ENCODE measurements at places on chromosomes 12 and 14. TPM values are rescaled to one million over a fixed set of nuclear protein-coding genes. Genes with fewer than 3 reads are reported as not detected.

Gene RNF212B
- not detected for total RNA-seq

Gene PGF
- 2.9 TPM for total RNA-seq

DNA sequence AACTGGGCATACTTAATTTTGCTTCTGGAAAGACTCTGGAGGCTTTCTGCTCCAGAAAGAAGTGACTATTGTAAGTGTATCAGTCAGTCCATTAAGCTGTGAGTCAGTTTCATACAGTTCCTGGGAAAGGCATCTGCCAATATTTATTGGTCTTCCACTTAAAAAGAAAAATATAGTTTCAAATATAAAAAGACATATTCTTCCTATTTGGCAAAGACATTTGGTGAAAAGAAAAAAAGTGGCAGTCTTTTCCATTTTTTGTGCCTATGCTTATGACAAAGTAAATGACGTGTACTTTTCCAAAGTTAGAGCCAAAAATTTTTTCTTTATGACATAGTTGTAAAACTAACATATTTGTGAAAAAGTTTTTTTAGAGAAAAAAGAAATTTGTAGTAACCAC, 12.3 kb downstream of the TMEM30B start:
- no peak for DNase-seq

DNA sequence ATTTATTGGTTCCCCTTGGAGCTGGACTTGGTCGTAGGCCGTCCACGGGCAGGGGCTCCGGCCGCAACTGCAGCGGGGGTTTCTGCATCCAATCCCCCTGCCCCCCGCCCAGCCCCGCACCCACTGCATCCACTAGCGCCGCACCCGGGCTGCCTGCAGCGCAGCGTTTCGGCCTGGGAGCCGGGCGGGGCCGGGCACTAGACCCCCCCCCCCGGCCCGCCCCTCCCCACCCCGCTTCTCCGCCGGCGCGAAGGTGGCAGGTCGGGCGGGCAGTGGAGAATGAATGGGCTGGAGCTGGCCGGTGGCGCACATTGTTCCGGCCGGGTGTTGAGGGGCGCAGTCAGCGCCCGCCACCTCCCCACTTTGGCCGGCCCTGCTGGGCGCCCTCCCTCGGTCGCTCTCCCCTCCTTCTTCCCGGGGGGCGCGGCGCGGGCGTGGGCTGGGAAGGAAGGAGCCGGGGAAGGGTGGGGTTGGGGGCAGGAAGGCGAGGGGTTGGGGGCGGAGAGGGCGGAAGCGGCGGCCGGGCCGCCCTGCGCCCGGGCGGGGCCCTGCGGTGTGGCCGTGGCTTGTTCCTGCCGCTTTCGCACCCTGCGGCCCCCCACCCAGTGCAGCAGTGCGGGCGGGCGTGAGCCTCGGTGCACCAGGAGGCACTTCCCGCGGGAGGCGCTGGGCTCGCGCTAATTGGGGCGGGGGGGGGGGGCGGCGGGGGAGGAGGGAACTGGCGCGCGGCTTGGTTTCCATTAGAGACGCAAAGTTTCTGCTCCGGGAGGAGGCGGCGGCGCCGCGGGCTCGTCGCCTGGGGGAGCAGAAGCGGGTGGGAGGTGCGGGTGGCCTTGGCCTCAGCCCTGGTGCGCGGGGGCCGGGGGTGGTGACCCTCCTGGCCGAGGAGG, 841 bp downstream of the CALM1 start:
- DNase-seq: peak; percentile 89

DNA sequence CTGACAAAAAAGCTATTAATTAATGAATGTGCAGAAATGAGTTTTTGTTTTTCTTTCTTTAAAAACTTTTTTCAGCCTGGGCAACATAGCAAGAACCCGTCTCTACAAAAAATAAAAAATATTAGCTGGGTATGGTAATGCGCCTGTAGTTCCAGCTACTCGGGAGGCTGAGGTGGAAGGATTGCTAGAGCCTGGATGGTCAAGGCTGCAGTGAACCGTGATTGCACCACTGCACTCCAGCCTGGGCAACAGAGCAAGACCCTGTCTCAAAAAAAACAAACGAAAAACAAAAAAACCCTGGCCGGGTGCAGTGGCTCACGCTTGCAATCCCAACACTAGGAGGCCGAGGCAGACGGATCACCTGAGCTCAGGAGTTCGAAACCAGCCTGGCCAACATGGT, 7.9 kb downstream of the GIT2 start:
- no peak for DNase-seq

DNA sequence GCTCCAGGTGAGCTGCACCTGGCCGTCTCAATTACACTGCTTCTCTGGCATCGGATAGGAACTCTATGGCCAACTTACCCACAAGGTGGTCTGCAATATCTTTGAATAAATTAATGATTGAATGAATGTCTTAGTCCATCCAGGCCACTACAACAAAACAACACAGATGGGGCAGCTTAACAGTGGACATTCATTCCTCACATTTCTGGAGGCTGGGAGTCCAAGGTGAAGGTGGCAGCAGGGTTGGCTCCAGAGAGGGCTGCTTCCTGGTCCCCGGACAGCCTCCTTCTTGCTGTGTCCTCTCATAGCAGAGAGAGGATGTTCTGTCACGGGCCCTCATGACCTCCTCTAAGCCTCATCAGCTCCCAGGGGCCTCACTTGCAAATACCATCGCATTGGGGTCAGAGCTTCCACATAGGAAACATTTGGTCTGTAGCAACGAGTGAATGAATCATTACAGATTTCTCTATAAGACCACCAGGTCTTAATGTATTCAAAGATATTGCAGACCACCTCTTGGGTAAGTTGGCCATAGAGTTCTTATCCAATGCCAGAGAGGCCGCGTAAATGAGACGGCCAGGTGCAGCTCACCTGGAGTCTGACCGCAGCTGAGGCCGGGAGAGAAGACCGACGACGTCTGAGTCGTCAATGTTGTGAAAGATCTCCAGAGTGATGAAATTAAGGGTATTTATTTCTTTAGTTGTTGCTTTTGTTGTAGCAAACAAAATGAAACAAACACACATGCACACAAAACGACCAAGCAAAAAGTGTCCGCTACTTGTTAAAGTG, 182.7 kb upstream of the C14orf180 start:
- no peak for DNase-seq

GRCh38 chr12:51246254-51246853, 7.7 kb downstream of the DAZAP2 start:
- peak; percentile 25 for DNase-seq

- DNase-seq: no peak
These were observed 24.0 kb downstream of the CCDC38 start for GRCh38 chr12:95918194-95918993.

GRCh38 chr14:89730687-89731086, 223.8 kb downstream of the EFCAB11 start:
- DNase-seq: no peak

GRCh38 chr14:105146976-105147635, 21.5 kb downstream of the JAG2 start:
- DNase-seq: peak; percentile 28
